ENCODE measurements at places on chromosomes 2 and 18. TPM values are rescaled to one million over a fixed set of nuclear protein-coding genes. Genes with fewer than 3 reads are reported as not detected.

REV1 gene
- total RNA-seq = 30.0 TPM

POTEI gene
- not detected for total RNA-seq

- DNase-seq = no peak
Measured at GRCh38 chr2:25614711-25615110, 58.7 kb downstream of the DTNB start.

DNA sequence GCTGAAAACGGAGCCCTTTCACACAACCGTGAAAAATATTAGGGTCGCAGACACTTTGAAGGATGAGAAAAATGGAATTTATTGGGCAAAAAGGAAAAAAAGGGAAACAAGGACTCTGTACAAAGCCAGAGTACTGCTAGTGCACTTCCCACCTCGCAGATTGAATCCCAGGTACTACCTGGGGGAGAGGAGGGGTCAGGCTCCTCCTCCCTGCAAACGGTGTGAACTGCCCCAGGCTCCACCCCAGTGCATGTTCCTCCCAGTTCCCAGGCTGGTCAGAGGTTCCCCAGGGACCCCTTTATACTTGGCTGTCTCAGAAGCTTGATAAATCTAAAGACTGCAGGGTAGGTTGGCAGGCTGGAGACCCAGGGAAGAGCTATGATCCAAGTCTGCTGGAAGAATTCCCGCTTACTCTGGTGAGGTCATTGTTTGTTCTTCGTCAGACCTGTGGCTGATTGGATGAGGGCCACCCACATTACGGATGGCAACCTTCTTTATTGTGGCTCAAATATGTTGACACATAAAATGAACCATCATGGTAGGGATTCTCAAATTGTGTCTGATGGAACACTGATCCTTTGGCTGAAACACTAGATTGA is 290.4 kb upstream of the POU3F3 start:
- DNase-seq = no peak

GRCh38 chr18:11392980-11393885 is 216.2 kb upstream of the SLC35G4 start:
- no peak for DNase-seq

Data from CD8-positive, alpha-beta memory T cell (primary cell).